Tongue (tissue), 3 donors: ENCODE measurements at places on chromosomes 5 and 9. TPM values are rescaled to one million over a fixed set of nuclear protein-coding genes. Genes with fewer than 3 reads are reported as not detected.
A peak's percentile ranks its signal among the peaks of the same experiment; 100 is the strongest.

GRCh38 chr5:55205001-55205400, 22.1 kb downstream of the MCIDAS start:
- DNase-seq, result no peak

- DNase-seq, result no peak
Observed at GRCh38 chr9:131470581-131470991, 32.1 kb upstream of the POMT1 start.

Gene EIF4E1B
- not detected for total RNA-seq

DNA sequence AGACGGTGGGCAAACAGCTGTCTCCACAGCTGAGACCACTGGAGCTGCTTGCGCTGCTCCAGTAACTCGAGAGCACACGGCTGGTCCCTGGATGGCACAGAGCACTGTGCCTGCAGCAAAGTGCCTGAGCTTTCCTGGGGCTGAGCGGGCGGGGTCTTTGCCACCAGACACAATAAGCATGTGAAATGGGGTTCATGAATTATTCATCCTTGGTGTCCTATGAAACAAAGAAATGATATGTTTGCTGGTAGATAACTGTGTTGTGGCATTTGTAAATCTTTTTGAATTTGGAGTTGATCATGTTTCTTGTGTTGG, 151.7 kb upstream of the MPDZ start:
- peak; percentile 89 for DNase-seq

Gene INSL4
- total RNA-seq, result not detected

DNA sequence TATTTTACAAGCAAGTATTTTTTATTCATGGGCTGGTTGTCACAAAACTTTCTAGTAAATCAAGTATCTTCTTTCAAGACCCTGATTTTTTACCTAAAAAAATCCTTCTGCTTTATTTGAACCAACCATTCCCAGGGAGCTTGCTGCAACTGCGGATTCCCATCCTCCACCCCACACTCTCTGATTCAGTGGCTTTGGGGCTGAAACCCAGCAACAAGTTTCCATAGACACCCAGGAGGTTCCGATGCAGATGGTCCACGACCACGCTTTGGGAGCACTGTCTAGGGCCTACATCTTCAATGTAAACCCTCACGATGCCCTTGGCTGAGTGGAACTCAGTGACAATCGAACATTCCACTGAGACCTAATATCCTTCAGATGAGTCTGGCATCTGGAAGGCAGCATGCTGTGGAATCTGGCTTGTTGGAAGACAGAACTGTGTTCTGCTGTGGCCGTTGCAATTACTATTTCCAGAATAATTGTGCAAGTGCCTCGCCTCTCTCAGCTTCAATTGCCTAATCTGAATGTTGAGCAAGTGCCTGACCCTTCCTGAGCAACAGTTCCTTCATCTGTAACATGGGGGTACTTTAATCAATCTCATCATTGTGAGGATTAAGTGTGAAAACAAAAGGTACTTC, 105.1 kb downstream of the INSYN2B start:
- DNase-seq, result no peak

Gene CCDC171
- total RNA-seq, result 8.7 TPM

GRCh38 chr9:94281101-94281500, 22.0 kb downstream of the ZNF169 start:
- no peak for DNase-seq

DNA sequence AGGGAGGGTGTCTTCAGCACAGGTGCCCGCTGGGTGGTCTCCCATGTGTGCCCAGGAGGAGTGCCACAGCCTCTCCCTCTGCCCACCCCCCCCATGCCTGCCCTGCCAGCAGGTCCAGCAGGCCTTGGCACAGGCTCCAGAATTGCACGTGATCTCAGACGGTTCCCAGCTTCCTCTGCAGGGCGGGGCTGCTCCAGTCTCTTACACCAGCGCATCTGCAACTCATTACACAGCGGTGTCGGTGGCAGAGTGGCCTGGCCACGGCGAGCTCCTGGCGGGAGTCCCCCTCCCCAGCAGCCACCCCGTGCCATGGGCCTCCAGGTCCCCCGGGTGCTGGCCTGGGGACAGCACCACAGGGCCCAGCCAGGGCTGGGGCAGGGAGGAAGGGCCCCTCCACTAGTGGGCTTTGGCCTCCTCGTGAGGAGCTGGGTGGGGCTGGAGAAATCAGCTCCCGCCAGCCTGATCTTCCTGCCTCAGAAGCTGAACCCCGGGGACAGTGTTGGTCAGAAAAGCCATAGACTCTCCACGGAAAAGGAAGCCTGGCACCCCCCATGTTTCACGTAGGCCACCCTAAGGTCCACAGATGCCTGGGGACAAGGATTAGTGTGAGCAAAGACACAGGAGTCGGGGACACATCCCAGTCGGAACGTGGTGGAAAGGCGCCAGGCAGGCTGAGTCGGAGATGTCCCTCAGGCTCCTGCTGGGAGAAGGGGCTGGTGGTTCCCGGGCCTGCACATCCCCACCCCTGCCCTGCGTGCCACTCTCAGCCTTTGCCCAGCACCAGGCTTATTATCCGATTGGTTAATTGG, 40.2 kb downstream of the RXRA start:
- peak; percentile 96 for DNase-seq

DNA sequence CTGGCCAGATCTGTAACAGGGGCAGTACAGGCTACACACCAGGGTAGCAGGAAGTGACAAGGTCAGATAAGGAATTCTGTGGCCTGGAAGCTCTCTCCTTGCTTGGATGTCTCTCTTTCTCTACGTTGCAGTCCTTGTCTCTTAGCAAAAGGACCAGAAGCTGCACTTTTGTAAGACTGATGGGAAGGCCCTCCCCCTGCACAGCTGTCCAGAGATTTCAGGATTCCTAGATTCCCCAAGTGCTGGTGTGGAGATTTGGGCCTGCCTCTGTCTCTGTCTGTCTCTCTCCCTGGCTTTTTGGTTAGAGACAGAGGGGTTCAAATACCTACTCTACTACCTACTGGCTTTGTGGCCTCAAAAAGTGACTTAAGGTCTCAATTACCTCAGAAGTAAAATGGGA, 10.0 kb upstream of the CNTFR start:
- DNase-seq, result no peak

Gene C9orf43
- total RNA-seq, result 0.92 TPM

- peak; percentile 60 for DNase-seq
Observed at GRCh38 chr9:82600536-82601292, 462.2 kb downstream of the RASEF start.

DNA sequence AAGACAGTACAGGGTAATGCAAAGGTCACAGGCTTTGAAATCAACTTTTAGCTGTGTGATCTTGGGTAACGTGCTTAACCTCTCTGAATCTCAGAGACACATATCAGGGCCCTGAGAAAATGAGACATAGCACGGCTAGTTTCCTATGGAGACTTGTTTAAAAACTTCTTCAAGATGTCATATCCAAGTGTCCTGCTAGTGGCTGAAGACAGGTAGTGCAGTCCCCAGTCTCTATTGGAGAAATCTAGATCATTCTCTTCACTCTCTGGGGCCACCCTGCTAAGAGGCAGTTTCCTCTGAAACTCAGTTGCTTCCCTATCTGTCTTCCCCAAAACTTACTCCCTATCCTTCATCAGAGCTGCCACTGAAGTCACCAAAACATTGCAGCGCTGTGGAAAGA, 30.3 kb upstream of the GRXCR2 start:
- DNase-seq, result no peak

Gene RBM27
- 36.7 TPM for total RNA-seq

DNA sequence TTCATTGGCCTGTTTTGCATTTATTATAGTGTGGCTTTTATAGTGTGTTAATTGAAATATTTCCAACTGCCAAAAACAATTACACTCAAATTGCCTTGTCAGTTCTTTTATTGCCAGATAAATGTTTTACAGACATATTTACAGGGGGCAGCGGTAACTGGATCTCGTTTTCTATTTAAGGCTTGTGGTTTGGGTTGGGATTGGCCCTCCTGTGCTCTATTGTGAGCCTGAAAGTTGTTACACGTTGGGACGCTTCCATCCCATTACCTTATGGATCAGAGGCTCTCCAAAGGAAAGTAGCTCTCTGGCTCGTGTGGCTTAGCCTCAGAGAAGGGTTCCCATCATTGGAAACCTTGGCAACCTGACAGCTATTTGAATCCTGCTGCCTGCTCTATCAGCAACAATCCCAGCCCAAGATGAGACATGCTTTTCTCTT, 20.8 kb downstream of the DNAI1 start:
- DNase-seq, result no peak

DNA sequence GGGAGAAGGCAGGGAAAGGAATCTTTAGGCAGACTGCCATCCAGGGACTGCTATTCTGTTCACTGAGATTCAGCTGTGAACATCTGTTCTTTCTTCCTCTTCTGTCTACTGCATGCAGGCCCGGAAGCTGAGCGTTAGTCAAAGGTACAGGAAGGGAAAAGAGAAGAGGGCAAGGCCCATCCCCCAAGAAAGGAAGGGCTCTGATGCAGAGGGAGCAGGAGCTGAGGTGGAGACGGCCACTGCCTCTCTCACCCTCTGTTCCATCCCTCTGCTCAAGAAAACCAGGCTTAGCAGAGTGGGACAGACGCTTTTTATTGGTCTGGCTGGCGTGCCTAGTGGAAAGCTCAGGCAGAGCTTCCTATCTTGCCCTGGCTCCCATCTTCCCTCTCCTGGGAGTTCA, 57.6 kb downstream of the PFDN1 start:
- no peak for DNase-seq

Gene MEGF10
- total RNA-seq, result 59.6 TPM

Gene RPL35
- 1,333 TPM for total RNA-seq

- DNase-seq, result no peak
Observed at GRCh38 chr5:37606148-37606547, 227.0 kb downstream of the WDR70 start.

GRCh38 chr9:134295101-134295745, 31.0 kb upstream of the RXRA start:
- DNase-seq, result no peak

DNA sequence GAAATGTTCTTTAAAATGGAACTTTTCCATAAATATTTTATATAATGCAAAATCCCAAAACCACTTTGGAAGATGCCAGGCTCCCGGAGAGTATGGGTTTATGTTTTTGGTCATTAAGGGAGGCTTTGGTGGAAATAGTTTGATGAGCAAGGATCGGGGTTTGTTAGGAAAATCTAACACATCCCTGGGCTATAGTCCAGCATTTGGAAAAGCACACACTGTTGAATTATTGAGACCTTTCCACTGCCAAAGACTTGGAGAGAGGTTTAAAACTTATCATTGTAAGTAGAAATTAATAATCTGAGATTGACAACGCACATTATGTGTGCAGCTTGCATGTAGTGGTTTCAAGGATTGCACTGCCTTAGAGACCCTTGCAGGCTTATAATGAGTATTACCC, 156.3 kb downstream of the PARP8 start:
- DNase-seq, result no peak

Gene GPR150
- total RNA-seq, result not detected

GRCh38 chr5:106956886-106957285, 713.9 kb downstream of the EFNA5 start:
- peak; percentile 81 for DNase-seq

DNA sequence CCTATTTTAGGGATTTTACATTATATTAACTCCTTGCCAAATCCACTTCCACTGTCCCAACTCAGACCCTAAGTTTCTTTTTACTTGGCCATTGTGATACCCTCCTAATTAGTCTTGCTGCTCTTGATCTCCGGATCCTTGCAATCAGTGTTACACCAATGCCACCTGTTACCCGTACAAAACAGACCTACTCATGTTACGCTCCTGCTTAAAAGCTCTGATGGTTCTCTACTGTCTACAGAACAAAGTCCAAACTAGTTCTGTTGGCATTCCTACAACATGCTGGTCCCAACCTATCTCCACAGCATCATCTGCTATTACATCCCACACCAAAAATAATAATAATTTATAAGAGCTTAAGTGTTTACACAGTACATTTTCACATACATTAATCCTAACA, 9.8 kb downstream of the ECPAS start:
- peak; percentile 35 for DNase-seq

Gene FBP2
- total RNA-seq, result 83.0 TPM

DNA sequence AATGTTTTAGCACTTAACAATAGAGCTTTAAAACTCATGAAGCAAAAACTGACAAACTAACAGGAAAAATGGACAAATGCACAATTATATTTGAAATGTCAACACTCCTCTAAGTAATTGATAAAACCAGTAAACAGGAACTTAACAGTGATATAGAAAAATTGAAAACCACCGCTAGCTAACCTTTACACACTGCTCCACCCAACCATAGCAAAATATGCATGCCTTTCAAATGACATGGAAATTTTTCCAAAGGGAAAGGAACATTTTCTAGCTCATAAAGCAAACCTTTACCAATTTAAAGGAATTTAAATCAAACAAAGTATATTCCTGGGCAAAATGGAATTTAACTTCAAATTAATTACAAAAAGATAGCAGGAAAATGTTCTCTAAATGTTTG, 109.2 kb downstream of the ADAMTS19 start:
- no peak for DNase-seq

DNA sequence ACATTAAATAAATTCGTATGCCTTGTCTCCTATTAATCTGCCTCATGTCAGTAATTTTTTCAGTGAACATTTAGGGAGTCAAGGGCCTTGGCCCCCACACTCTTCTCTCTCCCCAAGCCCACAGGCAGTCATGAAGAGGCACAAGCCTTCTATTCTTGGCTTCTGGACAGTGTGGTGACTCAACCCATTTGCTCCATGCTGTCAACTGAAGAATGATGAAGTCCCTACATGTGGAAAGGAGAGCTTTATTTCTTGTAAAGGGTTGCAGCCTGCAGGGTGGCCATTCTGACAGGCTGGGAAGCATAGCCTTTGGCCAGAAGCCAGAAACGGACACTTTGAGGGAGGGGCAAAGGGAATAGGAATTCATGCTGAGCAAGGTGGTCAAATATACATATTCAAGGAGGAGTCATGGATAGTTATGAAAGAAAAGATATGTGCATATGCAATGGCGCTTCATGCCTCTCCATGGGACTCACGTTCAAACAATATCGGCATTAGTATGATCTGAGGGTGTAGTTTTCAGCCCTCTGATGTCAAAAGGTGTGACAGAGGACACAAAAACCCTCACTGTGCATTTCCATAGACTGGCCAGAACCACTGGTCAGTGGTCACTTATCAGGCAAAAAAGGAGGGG, 31.3 kb downstream of the ANKRA2 start:
- DNase-seq, result no peak

Gene C9orf50
- total RNA-seq, result not detected

DNA sequence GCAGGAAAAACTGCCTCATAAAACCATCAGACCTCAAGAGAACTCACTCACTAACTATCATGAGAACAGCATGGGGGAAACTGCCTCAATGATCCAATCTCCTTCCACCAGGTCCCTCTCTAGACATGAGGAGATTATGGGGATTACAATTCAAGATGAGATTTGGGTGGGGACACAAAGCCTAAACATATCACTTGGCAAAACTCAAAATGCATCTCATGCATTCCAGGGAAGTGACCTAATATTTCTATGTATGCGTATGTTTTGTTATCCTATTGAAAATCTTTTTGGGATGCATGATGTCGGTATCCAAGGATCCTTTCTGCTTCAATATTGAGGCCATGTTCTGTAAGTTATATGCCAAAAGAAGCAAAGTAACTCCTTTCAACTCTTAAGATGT, 174.0 kb downstream of the PLK2 start:
- no peak for DNase-seq

Gene SLCO4C1
- 1.0 TPM for total RNA-seq

Gene NMUR2
- not detected for total RNA-seq

Gene GHR
- total RNA-seq, result 13.4 TPM

- DNase-seq, result no peak
Observed at GRCh38 chr9:37146410-37146809, 26.0 kb downstream of the ZCCHC7 start.
